ENCODE measurements at places on chromosomes 1 and 21.

DNA sequence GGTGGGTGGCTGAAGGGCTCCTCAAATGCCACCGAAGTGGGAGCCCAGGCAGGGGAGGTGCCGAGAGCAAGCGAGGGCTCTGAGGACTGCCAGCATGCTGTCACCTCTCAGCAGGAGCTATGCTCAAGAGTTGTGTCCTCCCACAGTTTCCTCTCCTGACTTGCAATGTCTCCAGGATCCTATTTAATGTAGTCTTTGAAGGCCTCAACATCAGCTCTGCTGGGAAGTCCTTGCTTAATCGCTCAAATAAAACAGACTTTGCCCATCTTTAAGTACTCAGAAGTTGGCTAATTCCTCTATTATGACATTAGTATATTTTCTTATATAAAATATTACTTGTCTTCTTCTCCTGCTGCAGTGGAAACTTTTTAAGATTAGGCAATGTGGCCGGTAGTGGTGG, 154.2 kb upstream of the NRIP1 start:
- DNase-seq = peak; percentile 60

DNA sequence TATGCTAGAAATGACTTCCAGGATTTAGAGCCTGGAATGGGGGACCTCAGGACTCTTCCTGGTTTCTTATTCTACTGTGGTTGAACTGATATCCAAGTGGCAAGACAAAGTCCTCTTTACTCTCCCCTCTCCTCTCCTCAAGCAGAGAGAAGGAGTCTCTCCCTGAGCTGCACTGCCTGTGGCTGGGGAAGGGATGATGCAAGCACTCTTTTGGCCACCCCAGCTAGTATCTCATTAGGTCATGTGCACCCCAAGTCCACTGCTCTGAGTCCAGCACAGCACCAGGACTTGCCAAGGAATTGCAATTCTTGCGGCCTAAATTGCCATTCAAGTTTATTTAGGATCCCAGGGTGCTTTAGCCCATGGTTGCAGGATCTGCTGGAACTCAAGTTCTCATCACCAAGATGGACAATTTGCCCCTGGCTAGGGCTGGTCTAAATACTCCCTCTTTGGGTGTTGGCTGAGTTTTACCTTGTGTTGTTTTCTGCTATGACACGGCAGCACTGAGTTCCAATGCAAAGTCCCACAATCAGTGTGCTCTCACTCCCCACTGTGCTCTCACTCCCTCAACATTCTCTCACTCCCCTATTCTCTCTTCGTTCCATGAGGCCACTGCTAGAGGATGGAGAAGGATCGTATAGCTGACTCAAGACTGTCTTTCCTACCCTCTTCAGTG, 172.2 kb downstream of the TM2D1 start:
- no peak for DNase-seq

DNA sequence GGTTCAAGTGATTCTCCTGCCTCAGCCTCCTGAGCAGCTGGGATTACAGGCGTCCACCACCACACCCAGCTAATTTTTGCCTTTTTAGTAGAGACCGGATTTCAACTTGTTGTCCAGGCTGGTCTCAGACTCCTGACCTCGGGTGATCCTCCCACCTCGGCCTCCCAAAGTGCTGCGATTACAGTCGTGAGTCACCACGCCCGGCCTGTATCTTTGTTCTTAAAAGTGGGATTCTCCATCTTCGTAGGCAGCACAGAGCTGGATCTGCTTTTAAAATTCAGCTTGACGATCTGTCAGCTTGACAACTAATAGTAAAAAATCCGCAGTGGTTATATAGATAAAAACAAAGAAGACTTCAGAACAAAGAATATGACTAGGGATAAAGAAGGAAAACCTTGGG, 2.8 kb upstream of the GNG4 start:
- DNase-seq = no peak

- no peak for DNase-seq
Observed at GRCh38 chr1:91608876-91609275, 108.2 kb downstream of the CDC7 start.

DNA sequence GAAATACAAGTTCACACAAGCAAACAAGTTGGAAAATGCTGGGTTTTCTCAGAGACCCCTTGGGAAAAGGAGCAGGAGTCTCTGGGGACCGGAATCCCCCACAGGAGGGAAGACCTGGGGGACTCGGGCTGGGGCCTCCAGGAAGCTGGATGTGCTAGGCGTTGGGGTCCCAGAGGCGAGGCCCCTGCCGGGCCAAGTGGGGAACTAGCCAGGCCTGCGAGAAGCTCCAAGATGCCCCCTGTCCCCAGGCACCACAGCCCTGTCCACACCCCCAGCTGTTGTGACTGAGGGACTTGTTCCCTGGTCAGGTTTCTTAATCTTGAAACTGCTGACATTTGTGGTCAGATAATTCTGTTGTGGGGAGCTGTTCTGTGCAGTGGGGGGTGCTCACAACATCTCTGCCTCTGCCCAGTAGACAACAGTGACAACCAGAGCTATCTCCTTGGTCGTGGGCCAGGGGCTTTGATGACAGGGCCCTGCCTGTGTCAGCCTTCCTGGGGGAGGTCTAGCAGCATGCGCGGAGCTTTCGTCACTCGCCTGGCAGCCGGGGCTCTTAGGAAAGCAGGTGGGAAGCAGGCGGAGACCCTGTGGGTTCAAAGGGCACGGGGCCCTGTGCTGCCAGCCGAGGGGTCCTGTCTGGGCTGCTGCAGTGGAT, 126.4 kb upstream of the ARHGEF16 start:
- DNase-seq = no peak

Data from inflammatory macrophage treated with lipopolysaccharide for 4 hours (primary cell).